ENCODE measurements at places on chromosomes 7 and 10.

DNA sequence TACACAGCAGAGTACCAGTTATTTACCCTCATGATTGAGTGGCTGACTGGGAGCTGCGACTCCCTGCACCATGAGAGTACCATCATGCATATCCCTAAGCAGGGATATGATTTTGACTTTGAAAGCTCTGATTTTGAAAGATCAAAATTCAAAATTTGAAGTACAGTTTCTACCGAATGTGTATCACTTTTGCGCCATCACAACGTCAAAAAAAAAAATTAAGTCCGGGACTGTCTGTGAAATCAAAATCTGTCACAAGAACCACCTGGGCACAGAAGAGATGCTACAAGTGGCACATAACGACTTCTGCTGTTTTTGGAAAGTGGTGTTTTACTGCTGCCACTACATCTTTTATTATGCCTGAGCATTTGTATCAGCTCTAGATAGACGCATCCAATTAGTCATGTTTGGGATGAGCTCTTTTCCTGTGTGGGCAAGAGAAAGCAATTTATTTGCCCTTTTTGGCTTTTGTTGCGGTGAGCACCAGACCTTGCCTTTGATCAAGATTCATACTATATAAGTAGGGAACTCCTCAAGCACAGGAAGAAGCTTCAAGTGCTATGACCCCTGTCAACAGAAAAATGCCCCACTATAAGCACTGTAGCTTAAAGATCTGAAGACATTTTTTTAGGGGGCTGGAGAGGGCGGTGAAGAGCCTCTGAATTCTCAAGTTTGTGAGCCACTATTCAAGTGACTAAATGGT lies 10.7 kb downstream of the MTPN start:
- DNase-seq, result no peak

DNA sequence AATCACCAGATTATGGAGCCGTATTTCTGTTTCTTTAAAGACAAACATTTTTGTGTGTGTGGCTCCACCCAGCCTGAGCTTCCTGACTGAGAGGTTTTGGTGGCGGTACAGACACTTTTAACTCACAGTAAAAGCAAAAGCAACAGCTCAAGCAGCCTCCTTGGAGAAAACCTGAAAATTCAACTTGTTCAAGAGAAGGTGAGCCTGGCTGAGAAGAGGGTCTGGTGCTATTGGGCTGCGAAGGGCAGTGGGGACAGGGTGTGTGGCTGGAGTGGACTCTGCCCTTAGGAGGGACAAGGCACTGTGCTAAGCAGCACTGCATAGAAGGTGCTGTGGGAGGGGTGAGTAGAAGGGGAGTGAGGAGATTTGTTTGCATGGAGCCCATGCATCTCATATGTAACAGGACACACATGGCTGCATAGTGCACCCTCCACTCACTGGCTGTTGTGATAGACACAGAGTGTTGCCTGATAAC lies at the start of gene GIMAP7:
Gene GIMAP7, plus strand, starts transcription at position 125 of the 475 bp plus-strand sequence. CDS start 5,103 bp downstream, outside the sequence.
- peak; percentile 27 for DNase-seq

DNA sequence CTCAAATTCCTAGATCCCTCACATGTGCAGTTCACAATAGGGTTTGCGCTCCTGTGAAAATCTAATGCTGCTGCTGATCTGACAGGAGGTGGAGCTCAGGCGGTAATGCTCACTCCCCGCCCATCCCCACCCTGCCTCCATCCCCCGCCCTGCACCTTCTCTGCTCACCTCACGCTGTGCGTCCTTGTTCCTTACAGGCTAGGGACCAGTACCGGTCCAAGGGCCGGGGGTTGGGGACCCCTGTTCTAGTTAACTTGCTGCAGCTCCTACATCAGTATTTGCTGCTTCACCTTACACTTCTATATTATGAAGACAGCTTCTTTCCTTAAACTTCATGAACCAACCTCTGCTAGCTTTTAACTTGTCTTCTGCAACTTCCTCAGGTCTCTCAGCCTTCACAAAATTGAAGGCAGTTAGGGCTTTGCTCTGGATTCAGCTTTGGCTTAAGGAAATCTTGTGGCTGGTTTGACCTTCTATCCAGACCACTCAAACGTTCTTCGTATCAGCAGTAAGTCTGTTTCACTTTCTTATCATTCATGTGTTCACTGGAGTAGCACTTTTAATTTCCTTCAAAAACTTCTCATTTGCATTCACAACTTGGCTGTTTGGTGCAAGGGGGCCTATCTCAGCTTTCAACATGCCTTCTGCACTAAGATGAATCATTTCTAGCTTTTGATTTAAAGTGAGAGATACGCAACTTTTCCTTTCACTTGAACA lies 1.7 kb upstream of the TNKS2 start:
- peak; percentile 30 for DNase-seq

DNA sequence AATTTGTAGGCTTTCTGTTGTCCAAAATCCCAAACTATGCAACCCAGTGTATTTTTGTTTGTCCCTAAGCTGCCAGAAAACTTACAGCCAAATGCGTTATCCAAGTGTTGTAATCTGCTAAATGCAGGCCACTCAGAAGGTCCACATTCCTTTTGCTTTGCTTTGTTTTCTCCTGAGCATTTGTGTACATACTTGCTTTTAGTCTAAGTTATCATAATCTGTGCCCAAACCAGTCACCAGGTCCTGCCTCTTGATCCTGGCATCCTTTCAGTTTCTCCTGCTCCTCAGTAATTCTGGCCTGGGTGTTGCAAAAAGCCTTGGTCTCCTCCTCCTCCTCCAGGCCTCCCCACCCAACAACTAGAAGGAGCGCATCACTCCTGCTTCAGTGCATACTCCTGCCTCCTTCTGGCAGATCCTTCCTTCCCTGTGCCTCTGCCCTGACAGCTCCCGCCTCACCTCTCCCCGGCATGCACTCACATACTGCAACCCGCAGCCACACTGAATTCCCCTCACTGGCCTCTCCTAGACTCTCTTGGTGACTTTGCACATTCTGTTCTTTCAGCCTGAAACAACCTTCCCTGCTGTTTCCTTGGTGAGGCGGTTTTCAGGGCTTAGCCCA lies 2.3 kb downstream of the DENND2A start:
- DNase-seq, result no peak

DNA sequence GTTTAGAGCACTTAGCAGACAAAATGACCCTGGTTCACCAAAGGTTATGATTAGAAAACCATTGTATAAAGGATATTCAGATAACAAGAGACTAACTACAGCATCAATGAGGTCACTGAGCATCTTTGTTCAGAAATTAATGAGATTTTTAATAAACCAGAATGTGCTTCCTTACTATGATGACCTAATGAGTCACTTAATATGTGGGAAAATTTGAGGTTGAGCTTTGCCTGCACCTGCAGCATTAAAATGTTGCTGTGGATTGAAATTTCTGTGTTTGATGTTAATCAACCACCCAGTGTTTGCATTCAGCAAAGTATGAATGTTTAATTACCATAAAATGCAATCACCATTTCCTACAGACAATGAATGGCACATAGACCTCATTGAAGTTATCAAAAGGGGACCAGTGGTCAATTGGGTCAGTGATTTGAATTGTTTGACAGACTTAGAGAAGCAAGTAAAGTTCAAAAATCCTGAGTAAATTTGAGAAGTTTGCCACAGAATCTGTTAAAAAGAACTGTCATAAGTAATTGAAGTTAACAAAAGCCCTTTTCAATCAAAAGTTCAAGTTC lies 45.8 kb downstream of the EXOC6 start:
- DNase-seq, result no peak

DNA sequence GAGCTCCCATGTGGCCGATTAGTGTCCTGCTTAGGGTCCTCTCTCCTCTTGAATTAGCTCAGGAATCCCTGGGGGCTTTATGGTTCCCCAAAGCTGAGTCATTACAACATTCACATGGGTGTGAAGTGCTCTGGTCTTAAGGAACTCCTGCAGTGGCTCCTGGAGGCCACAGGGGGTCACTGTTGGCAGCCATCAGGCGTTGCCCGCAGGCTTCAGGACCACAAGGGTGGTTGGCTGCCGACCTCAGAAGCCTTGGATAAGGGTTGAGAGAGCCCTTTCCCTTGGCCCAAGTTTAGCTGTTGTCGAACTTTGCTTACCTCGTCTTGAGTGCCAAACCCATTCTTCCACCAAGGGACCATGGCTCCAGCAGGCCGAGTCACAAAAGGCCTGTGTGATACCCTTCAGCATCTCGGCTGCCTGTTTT lies 61.7 kb downstream of the SH2D4B start:
- no peak for DNase-seq

DNA sequence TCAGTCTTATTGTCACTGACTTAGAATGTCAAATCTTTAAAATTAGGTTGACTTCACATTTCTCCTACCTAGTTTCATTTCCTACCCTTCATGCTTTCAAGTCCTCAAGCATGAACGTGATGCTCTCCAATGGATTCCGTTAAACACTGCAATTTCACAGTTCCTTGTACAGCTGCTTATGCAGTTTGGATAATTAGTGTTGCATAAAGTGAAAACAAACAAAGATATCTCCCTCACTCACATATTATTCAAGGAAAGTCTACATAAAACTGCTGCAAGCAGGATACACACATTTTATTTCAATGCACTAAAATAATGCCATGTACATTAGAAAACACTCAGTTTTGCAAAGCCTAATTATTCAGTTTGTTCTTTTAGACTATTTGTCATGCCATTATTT lies 214.0 kb downstream of the CRPPA start:
- DNase-seq, result no peak

GRCh38 chr10:82660205-82660604 lies 785.2 kb downstream of the NRG3 start:
- DNase-seq, result no peak

- DNase-seq, result peak; percentile 82
Measured at GRCh38 chr7:128883622-128884448, 21.2 kb downstream of the ATP6V1F start.

DNA sequence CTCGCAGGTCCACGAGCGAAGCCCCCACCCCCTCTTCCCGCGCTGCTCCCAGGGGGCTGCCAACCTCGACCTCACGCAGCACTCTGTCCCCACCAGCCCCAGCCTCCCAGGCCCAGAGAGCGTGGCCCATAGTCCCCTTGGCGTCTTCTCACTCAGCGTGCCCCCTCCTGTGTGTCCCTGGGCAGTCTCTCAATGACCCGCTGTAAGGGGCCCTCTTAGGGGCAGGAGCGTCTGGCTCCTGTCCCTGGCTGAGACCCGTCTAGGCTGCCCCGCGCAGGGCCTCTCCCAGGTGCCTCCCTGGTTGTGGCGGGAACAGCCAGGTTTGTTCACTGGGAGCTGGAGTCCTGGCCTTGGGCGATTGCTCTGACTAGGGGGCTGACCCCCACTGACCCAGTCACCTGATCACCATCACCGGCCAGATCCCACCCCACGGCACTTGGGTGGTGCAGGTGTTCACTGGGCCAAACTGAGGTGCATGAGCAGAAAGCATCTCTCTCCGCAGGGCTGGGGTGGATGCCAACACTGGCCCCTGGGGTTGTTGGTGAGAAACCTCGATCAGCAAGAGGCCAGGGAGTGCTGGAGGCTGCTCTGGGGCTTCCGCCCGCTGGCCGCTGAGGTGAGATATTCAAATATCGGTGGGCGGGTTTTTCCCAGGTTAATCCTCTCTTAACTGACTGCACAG lies 12.6 kb upstream of the WDFY4 start:
- DNase-seq, result no peak

DNA sequence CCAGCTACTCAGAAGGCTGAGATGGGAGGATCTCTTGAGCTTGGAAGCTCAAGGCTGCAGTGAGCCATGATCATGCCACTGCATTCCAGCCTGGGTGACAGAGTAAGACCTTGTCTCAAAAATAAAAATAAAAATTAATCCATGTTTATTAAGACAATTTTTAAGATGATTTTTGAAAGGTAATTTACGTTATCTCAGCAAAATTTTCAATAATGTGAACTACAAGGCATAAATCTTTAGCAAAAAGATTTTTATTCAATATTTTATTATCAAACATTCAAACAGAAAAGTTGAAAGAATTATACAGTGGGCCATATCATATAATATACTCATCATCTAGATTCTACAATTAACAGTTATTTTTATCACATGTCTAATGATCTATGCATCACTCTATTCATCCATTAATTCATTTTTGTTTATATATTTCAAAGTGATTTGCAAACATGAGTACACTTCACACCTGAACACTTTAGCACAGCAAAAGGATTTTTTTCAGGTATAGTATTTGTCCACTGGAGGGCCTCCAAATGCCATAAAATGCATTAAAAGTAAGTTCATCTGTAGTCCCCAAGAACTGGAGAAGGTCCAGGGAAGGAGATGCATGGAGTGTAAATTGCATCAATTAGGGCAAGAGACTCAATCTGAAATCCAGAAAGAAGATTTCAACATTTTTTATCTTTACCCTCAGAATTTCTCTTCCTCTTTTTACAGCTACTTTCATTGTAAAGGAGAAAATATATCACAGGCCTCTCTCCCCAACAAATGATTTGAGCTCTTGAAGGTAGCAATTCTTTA lies 38.6 kb upstream of the RSBN1L start:
- DNase-seq, result no peak

DNA sequence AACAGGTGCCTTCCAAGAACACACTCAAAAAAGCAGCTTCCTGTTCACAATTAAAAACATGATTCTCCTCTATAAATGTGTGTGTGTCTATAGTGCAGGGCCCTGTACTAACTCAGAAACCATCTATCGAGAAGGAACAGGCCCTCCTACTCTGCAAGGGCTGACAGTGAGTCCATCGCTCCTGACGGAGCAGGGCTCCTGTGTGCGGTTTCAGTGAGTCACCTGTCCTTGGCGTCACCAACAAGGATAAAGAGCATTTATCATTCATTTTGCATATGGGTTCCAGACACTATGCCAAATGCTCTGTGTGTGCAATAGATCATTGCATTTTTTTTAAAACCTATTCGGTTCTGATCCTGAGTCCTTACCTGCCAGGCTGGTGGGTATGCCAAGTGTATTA lies 63.7 kb downstream of the TACC2 start:
- DNase-seq, result no peak

DNA sequence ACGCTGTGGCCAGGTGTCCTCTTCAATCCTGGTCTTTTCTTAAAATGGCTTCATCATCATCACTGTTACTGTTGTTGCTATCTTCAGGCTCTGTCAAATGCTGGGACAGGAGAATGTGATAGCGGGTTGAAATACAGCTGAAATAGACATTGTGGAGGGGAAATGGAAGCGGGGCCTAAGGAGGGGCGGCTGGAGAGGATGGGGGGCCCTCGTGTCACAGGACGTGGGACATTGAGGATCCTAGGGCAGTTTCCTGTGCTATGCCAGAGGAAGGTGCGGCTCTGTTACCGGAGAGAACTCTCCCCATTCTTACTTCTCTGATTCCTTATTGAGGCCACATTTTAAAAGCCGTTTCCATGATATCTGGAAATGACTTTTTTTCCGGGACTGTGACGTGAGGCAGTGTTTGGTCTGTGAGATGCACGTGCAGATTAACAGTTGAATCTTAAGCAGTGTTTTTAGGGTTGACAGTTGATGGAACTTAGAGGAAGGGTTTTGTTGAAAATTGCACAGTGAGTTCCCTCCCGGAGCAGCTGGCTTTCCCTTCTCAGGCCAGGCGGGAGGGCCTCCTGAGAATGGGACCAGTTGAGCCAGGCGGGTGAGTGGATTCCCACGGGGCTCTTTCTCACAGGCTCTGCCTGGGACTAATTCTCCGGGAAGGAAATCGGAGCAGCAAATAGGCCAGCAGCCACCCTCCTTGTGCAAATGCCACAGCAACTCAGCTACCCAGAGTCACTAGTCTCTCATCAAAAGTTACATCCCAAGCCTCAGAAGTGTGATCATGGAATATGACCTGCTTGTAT lies 125.2 kb downstream of the TACC2 start:
- DNase-seq, result no peak
